Fibroblast of skin of right biceps (primary cell): ENCODE measurements at places on chromosomes 1 and 21.

GRCh38 chr21:32413697-32414578 lies 1.4 kb downstream of the EVA1C start:
- DNase-seq, result no peak

DNA sequence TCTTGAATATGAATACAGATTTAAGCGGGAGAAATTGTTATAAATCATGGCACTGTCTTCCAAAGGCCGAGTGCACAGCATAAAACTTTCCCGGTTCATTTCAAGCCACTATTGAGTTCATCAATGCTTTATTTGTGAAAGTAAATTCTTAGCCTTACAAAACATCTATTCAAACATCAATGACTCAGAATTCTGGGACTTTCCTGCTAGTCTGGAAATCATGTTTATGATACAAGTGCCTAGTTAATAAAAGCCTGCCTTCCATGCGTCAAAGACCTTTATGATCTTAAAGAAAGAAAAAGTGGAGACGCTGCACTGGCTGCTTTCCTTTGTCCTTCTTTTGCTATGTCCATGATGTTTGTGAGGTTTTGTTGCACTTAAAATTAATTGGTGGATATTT lies 137.7 kb downstream of the SETD4 start:
- DNase-seq, result no peak

DNA sequence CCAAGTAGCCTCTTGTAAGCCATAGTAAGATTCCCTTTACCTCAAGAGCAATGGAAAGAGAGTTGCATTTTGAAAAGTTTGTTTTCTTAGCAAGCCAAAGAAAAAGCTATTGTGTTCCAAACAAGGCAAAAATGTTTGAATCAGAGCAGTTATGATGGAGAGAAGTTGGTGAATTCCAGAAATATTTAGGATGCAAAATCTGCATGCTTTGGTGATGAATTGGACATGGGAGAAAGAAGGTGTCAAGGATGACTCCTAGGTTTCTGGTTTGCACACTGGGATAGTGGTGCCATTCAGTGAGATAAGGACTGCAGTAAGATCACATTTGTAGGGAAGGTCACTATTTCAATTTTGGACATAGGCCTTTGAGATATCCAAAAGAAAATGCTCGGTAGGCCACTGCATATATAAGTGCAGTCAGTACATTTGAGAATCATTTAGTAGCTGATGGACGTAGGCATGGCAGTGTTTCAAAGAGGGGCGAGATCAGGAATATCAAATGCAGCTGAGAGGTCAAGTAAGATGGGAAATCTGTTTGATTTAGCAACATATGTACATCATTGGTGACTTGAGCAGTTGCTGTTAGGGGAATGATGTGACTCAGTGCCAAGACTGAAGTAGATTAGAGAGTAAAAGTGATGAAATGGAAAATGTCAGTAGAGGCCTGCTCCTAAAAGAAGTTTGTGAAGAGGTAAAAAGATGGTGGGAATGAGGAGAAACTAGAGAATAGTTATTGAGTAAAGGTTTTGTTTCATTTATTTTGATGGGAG lies 33.9 kb upstream of the GPR25 start:
- peak; percentile 79 for DNase-seq

DNA sequence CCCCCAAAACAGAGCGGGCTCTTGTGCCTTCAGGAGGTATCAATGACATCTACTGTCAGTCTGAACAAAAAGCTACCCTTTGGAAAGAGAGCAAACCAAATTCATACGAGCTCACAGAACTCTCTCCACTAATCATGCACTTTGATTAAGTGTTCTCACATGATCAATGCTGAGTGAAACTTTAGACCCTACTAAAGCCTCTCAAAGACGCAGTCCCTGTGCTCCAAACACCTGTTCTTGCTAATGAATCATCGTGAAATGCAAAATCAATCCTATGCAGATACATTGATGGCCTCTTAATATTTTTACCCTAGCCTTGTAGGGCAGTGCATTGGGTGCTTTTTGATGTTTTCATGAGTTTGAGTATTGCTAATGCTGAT lies 113.4 kb downstream of the ZBTB18 start:
- DNase-seq, result no peak
